Esophagus muscularis mucosa (tissue), 4 donors: ENCODE measurements at places on chromosomes 16 and 17. TPM values are rescaled to one million over a fixed set of nuclear protein-coding genes. Genes with fewer than 3 reads are reported as not detected.

DNA sequence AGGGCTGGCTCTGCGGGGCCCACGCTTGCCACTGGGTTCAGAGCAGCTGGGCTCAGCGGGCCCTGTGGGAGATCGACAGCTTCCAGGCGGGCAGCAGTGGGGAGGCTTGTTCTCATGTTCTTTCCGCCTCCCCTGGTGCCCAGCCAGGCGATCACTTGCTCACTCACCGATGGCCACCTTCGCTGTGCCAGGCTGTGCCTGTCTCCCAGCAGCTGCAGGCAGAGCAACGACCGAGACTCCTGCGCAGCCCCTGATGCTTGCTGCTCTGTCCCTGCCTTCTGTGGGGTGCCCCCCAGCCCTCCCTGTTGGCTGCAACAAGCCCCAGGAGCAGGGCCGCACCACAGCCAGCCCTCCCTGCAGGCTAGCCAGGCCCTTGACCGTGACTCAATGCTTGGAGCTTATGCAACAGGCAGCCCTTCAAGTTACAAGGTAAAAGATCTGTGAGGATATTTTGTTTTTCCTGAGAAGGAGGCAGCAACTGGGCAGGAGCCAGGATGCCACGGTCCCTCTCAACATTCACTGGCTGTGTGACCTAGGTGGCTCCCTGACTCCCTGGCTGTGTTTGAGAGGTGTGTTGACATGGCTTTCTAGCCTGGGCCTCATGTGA, 9.6 kb upstream of the SPNS2 start:
- DNase-seq, result no peak

DNA sequence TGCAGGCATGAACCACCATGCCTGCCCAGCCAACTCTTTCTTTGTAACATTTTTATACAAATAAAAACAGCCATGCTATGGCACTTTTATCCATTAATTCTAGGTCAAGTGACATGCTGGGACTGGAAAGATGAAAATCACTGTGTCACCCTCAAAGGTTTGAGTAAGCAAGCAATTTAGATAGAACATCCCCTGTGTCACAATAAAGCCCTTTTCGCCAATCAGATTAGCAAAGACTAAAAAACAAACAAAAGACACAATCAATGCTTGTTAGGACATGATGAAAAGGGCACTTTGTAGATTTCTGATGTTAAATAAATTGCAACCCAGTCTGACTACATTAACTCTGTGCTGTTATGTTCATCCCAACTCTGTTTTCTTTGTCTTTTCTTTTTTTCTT, 26.4 kb downstream of the CHP2 start:
- no peak for DNase-seq

DNA sequence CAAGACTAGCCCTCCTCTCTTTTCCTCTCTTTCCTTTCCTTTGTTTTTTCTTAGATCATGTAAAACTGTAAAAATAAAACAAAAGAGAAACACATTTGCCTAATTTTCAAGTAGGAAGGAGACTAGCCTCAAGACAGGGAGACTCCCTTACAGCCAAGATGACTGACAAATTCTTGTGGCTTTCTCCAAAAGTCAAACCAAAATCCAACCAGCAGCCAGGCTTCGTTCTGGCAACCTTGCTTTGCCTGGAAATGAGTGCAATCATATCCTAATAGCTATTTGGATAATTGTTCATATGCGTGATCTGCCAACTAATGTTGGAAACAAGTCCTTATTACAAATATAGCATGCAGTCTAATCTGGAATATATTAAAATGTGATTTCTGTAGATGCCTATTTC, 868.9 kb upstream of the SOX9 start:
- no peak for DNase-seq

GRCh38 chr16:66469291-66469946, 42.3 kb downstream of the BEAN1 start:
- DNase-seq, result no peak

TP53TG3F gene
- not detected for total RNA-seq
